ENCODE measurements at places on chromosomes 5 and 9. TPM values are rescaled to one million over a fixed set of nuclear protein-coding genes. Genes with fewer than 3 reads are reported as not detected.

The FAM163B gene
- not detected for total RNA-seq

The MCTP1 gene
- 9.6 TPM for total RNA-seq

The FOXD1 gene
- total RNA-seq: 12.2 TPM

The ODF2 gene
- total RNA-seq: 25.1 TPM

The PCDHB10 gene
- not detected for total RNA-seq

The FOXD4L5 gene
- not detected for total RNA-seq

The IL13 gene
- total RNA-seq: not detected

The ZDHHC11B gene
- 1.5 TPM for total RNA-seq

The SEMA5A gene
- not detected for total RNA-seq

The UBE2QL1 gene
- total RNA-seq: 0.72 TPM

The NEUROG1 gene
- total RNA-seq: not detected

The SLC6A19 gene
- total RNA-seq: 0.22 TPM

The MEGF10 gene
- total RNA-seq: not detected

The SOX30 gene
- not detected for total RNA-seq

The NMUR2 gene
- total RNA-seq: 0.09 TPM

The CRHBP gene
- not detected for total RNA-seq

The SLC36A3 gene
- not detected for total RNA-seq

The NAIF1 gene
- total RNA-seq: 4.9 TPM

The PCDHGA6 gene
- total RNA-seq: 0.24 TPM

The PCDHB16 gene
- total RNA-seq: 0.05 TPM

The RNF183 gene
- total RNA-seq: not detected

The PCDHGA5 gene
- 0.14 TPM for total RNA-seq

The MYMK gene
- total RNA-seq: not detected

The ZBED3 gene
- total RNA-seq: 4.8 TPM

The GPX8 gene
- 34.0 TPM for total RNA-seq

The GKAP1 gene
- total RNA-seq: 4.4 TPM

The FSTL4 gene
- 3.8 TPM for total RNA-seq

Measured in A549 treated with Mapracorat at 1 μM for 4 hours (cell line).